Psoas muscle (tissue), 8 donors: ENCODE measurements at places on chromosomes 6 and 20. TPM values are rescaled to one million over a fixed set of nuclear protein-coding genes. Genes with fewer than 3 reads are reported as not detected.

The C6orf132 gene
- 0.11 TPM for total RNA-seq

The C6orf52 gene
- total RNA-seq, result 1.5 TPM

The CPXM1 gene
- total RNA-seq, result 0.62 TPM

The TRIM31 gene
- total RNA-seq, result not detected

The FOXP4 gene
- total RNA-seq, result 11.6 TPM

The SIRPB2 gene
- total RNA-seq, result 1.1 TPM

The RGS19 gene
- total RNA-seq, result 2.1 TPM

The POU3F2 gene
- not detected for total RNA-seq

The STMND1 gene
- total RNA-seq, result not detected

GRCh38 chr20:49784291-49784690 is 28.3 kb upstream of the SLC9A8 start:
- DNase-seq, result no peak

DNA sequence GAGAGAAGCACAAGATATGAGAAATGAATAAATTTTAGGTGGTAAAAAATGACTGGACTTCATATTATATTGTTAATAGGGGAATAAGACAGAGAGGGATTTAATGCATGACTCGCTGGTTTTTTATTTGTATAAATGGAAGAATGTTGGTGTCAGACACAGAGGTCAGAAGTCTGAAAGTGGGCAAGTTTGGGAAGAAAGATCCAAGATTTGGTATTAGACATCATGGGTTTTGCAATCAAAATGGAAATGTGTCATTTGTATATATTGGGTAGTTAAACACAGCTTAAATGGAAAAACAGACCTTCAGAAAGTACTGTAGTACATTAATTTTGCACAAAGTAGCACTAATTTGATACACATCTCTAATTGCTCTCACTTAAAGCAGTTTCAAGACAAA is 96.2 kb downstream of the EYA4 start:
- DNase-seq, result no peak

- no peak for DNase-seq
Measured at GRCh38 chr6:38572186-38572813, 67.4 kb downstream of the BTBD9 start.

DNA sequence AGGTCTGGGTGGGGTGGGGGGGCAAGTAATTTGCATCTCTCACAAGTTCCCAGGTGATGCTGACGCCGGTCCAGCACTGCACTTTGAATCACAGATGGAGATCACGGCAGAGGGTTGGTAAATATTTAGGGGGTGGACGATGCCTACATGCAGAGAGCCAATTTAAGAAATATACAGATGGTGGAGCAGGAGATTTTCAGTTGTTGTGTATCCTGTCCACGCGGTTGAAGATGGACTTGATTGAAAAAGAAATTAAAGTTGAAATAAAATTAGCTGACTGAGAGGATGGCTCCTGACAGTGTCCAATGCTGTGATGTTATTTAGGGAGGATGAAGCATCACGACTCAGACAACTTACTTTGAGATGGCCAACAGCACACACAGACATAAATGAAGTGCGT is 74.6 kb downstream of the PHACTR3 start:
- DNase-seq, result no peak

- no peak for DNase-seq
Measured at GRCh38 chr20:61416546-61416945, 164.5 kb downstream of the CDH4 start.

DNA sequence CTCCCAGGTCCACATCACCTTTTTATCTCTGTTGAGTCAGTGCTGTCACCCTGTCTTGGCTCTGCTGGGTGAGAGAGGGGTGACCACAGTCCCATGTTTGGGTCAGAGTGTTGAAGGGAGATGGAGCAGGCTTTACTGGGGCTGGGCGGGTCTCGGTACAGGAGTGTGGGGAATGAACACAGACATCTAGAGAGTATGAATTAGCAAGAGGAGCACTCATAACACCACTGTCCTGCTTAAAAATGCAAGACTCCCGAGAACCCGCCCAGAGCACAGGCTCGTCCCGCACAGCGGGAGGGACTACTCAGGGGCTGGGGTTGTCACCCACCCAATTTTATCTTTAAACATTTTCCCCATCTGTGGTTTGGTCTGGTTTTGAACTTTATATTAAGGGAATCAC is 27.5 kb upstream of the DACT2 start:
- no peak for DNase-seq

GRCh38 chr6:56699066-56699654 is 56.5 kb upstream of the DST start:
- DNase-seq, result no peak

DNA sequence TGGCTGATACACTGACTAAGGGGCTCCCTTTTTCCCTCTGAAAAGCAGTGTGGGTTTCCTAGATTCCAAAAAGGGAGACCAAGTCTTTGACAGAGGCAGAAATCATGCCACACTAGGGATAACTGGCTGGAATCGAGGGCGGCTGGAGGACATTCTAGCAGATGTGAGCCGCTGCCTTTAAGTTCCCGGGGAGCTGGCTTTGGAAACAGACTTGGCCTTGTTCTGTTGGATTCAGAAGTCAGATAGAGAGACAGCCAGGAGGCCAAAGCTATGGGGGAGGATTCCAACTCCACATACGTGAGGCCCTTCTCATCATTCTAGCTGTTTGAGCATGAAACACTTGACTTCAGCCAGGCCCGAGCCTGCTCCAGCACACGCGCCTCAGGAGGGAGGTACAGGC is 109.9 kb upstream of the FOXC1 start:
- no peak for DNase-seq

DNA sequence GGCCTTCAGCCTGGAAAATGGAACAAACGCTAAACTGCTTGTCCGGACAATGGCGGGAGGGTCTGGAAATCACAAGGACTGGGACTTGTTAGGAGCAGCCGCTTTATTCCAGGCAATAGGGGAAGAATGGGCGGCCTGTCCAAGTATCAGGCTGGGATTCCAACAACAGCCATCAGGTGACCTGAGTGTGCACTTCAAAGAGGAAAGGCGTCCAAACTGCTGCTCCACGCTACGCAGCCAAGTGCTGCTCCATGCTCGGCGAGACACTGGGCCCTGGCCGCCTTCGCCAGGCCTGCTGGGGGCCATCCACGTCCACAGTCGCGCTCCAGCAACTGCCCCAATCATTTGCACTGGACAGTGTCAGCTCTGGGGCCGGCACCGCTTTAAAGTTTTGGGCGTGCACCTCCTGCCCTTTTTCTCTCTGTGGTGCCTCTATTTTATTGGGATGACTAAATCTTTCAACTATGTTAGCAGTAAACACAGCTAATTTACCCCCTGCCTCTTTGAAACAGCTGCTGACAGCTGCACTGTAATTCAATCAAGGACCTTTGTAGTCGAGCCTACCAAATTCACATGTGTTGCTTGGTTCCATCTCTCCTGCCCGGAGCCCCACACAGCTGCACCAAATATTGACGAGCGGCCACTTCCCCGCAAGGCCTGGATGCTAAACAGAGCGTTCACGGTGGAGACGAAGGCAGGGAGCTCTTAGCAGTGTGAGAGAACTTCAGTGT is 98.3 kb downstream of the BMP7 start:
- no peak for DNase-seq

GRCh38 chr6:151585741-151586140 is 91.9 kb downstream of the CCDC170 start:
- DNase-seq, result no peak

DNA sequence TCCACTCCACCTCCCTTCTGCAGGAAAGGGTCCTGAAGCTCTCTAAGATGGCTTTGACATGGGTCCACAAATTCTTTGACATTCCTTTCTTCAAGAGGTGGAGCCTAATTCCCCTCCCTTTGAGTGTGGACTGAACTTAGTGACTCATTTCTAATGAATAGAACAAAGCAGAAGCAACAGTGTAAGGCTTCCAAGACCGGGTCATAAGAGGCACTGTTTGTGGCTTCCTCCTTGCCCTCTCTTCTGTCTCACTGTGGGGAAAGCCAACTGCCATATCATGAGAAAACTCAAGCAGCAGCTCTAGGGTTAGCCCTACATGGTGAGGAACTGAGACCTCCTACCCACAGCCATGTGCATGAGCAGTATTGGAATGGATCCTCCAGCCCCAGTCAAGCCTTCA is 5.9 kb upstream of the CDK5RAP1 start:
- DNase-seq, result no peak

GRCh38 chr6:110971468-110971867 is 10.4 kb upstream of the RPF2 start:
- DNase-seq, result no peak

- no peak for DNase-seq
Measured at GRCh38 chr6:71403422-71404134, 115.0 kb downstream of the OGFRL1 start.

DNA sequence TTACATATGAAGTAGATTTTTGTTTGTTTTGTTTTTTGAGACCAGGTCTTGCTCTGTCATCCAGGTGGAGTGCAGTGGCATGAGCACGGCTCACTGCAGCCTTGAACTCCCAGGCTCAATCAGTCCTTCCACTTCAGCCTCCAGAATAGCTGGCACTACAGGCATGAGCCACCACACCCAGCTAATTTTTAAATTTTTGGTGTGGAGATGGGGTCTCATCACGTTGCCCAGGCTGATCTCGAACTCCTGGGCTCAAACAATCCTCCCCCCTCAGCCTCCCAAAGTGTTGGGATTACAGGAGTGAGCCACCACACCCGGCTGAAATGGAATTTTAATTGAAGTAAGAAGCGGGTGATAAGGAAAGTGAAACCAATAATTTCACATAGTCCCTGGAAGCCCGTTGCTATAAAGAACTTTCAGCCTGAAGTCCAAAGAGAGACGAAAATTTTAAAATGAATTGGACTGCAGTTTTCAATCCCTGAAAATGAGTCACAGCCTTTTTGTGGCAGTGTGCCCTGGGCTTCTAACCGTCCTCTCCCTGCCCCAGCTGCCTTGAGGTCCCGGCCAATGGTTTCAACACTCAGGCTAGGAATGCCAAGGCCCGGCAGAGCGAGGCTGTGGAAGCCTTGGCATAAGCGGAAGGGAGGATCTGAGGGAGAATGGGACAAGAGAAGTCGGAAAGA is 757 bp downstream of the RAET1E start:
- peak; percentile 92 for DNase-seq

DNA sequence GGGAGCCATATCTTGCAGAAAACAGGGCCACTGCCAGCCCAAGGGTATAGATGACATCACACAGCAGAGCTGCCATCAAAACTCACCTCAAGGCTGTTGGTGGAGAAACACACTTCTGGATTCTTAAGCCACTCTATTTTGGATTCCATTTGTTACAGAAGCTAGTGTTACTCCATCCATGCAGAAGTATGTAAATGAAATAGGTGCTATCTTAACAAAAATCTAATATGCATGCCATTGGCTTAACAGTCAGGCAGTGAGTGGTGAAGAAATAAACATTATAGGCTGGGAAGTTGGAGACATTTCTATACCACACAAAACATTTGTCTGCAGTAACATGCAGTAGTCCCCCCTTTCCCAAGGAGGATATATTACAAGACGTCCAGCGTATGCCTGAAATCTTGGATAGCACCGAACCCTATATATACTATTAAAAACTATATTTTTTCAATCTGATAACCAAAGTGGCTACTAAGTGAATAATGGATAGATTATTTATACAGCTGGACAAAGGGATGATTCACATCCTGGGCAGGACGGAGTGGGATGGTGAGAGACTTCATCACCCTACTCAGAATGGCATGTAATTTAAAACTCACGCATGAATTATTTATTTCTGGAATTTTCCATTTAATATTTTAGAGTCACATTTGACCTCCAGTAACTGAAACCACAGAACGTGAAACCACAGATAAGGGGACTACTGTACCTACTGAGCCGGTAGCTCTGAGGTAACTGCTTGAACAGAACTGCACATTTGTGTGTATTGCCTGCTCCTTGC is 160.0 kb upstream of the PLN start:
- no peak for DNase-seq

DNA sequence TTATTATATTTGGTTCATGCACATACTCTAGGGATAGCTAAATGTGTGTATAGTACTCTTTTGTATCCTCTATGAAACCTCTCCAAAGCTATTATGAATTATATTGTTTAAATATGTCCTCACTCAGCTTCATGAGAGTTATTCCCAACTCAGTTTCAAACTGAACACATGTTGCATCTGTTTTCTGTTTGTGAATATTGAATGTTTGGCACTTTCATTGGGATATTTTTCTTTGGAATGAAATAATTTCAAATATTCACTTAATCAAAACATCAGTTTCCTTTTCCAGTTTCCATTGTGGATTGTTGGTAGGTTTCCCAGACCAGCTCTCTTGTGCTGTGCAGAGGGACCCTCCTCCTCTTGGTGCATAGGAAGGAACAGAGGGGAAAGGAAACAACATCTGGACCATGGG is 46.6 kb downstream of the HDAC2 start:
- no peak for DNase-seq

- DNase-seq, result no peak
Measured at GRCh38 chr6:119067091-119067490, 11.4 kb downstream of the FAM184A start.

DNA sequence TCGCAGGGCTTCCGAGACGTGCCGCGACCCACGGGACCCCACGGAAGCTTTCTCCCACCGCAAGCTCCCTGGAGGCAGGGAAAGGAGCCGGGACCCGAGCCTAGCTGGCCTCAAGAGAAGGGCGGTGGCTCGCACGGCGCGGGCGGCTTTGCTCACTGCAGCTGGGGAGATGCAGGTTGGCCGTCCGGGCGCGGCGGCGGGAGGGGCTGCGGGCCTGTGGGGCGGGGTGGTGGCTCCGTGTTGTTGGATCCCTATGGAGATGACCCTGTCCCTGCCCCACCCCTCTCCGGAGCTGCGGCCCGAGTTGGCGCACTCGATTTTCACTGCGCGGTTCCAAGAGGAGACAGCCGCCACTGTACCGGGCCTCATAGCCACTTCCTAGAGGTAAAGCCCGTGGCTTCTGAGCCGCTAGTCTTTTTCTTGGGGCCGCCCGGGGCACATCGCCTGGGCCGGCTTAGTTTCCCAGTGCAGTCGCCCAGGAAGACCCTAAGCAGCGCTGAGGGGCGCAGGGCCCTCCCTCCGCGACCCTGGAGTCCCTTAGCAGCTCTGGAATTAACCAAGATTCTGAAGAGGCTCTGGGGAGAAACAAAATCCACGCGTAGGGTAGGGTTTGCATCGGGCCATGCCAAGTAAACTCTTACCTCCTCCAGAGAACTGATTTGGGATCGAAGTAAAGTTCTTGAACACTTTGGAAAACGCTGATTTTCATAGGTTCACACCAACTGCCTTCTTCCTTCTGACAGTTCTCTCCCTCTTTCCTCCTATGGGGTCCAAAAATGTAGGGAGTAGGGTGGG is at the start of gene ECT2L:
Gene ECT2L, plus strand, starts transcription at position 279 of the 795 bp plus-strand sequence. CDS start 17,188 bp downstream, outside the sequence.
- DNase-seq, result peak; percentile 80

- DNase-seq, result no peak
Measured at GRCh38 chr6:142207265-142207877, 60.3 kb downstream of the VTA1 start.

GRCh38 chr20:19465536-19465935 is 253.1 kb downstream of the SLC24A3 start:
- DNase-seq, result no peak

DNA sequence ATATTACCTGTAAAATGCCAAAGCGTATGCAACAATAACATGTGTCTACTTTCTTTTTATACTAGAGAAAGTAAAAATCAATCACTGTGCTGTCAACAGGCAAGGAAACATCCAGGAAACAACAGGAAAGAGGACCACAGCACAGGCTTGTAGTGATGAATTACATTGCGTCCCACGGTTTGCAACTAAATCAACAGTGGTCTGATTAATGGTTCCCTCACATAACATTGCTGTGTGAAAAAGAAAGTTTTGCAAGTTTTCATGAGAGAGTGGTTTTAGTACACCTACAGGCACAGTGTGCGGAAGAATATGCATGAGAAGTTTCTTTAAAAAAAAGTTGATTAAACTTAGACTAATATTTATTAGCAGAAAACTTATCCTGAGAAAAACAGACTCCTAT is 329.5 kb upstream of the HSF2 start:
- DNase-seq, result no peak

- no peak for DNase-seq
Measured at GRCh38 chr6:153725456-153725855, 313.6 kb upstream of the OPRM1 start.

GRCh38 chr6:52191824-52192223 is 5.6 kb downstream of the IL17A start:
- no peak for DNase-seq
